ENCODE measurements at places on chromosomes 16 and 17.

- no peak for DNase-seq
Measured at GRCh38 chr16:68473358-68474070, 25.2 kb upstream of the SMPD3 start.

- DNase-seq = no peak
Measured at GRCh38 chr17:50125420-50125997, 4.5 kb downstream of the SAMD14 start.

DNA sequence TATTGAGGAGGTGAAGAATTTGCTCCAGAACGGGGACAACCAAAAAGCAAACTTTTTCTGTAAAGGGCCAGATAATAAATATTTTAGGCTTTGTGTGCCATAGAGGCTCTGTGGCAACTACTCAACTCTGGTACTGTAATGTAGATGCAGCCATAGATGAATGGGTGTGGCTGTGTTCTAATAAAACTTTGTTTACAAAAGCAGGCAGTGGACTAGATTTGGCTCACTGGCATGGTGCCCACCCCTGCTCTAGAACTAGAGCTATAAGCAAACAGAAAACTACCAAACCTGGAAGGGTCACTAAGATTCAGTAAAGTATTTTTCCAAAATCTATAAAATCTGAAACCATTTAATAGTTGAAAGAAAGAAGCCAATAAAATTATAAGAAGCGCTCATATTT is 24.6 kb upstream of the SMURF2 start:
- no peak for DNase-seq

DNA sequence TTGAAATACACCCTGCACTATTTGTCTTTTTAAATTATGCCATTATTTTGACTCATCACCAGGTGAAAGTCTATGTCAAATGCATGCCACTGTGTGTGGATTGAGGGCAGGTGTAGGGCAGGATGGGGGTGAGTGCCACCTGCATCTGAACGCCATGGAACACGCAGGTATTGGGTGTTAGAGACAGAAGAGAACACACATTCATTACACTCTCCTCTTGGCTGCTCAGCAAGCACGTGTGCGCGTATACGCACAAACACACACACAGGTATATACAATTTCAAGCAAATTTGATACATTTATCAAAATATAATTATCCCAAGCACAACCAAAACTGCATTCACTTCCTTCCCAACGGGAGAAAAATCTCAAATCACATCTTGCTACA is 268.9 kb downstream of the NTN1 start:
- no peak for DNase-seq

DNA sequence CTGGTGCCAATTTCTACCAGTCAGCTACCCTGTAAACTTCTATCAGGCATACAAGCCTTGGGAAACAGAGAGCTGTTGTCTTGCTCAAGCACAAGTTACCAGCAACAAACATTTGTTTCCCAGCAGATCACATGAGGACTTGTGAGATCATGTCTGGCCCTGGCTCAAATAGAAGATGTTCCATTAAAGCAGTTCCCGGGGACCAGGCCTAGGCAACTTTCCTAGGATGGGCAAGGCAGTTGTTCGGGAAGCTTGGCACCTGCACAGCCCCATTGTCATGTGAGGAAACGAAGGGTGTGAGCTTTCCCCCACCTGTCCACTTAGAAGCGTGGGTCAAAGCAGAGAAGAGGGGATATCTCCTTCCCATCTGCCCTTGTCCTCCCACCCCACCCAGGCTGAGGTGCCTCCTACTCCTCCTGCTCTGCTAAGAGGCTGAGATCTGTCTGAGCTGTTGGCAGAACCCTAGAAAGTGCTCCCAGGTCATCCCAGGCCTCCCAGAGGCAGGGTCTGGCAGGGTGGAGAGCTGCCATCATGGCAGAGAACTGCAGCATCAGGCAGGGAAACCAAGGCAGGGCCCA is 11.2 kb upstream of the SLC47A2 start:
- DNase-seq = no peak

GRCh38 chr16:55976815-55977214 is 101.6 kb upstream of the CES5A start:
- no peak for DNase-seq

DNA sequence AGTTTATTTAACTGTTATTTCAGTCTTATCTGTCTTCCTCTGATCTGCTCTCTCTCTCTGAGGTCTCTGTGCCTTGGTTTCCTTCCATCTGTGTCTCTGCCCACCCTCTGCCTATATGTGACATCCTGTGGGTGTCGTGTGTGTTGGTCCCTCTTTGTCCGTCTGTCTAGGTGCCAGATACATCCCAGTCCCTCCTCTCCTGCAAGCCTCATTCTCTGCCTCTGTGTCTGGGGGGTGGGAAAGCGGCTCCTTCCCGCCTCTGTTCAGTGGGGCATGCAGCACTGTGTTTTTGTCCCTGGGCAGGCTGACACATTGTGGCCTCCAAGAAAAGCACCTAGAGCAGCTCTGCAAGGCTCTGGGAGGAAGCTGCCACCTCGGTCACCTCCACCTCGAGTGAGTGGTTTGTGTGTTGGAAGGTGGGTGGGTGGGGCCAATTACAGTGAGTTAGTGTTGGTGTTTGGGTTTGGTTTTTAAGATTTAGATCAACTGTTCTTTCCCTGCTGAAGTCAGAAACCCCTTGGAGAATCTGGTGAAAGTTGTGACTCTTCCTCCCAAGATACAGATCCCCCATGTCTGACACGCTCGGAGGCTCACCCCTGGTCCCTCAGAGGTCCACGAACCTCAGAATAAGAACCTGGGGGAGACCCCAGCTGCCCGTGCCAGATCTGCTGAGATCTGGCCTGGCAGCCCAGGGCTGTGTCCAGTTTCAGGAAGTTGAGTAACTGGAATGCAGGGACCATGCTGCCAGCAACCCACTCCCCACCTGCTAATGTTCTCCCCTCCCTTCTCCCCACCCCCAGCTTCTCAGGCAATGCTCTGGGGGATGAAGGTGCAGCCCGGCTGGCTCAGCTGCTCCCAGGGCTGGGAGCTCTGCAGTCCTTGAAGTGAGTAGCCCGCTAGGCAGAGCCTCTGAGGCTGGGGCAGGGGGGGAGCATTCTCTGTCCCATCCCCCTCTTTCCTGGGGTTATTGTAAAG is 50.9 kb upstream of the CPNE2 start:
- peak; percentile 72 for DNase-seq

GRCh38 chr16:50152351-50152806 is 727 bp upstream of the TENT4B start:
- peak; percentile 43 for DNase-seq

DNA sequence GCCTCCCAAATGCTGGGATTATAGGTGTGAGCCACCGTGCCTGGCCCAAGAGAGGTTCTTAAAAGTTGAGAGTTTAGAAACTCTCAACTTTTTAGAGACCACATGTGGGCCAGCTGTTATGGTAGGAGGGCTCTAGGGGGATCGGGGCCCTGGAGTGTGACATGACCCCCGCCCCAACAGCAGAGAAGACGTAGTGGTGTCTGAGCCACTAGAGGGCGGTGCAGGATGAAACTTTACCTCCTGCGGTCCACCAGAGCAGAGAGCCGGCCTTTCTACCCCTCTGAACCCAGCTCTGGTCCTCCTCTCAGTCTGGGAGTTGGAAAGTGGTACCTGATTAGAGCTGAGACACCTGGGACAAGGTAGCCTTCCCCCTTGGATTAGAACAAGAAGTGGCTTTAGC is 7.4 kb downstream of the CDK5RAP3 start:
- no peak for DNase-seq

DNA sequence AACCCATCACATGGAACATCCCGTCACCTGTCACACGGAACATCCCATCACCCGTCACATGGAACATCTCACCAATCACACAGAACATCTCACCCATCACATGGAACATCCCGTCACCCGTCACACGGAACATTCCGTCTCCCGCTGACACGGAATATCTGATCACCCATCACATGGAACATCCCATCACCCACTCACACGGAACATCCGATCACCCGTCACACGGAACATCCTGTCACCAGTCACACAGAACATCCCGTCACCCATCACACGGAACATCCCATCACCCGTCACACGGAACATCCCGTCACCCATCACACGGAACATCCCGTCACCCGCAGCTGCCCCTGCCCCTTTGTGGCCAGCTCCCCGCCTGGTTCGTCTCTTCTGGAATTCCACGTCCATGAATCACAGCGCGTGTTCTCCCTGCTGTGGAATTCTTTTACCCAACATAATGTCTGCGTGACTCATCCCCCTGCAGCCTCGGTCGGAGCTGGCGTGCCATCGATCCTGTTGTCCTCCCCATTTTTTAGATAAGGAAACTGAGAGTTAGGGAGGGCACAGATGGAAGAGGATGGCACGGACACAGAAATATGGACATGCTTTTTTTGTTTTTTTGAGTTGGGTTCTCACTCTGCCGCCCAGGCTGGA is 5.6 kb downstream of the CPNE7 start:
- no peak for DNase-seq

- DNase-seq = no peak
Measured at GRCh38 chr16:25155553-25156460, 44.3 kb downstream of the LCMT1 start.

- DNase-seq = no peak
Measured at GRCh38 chr16:56789360-56789759, 59.4 kb downstream of the NUP93 start.

DNA sequence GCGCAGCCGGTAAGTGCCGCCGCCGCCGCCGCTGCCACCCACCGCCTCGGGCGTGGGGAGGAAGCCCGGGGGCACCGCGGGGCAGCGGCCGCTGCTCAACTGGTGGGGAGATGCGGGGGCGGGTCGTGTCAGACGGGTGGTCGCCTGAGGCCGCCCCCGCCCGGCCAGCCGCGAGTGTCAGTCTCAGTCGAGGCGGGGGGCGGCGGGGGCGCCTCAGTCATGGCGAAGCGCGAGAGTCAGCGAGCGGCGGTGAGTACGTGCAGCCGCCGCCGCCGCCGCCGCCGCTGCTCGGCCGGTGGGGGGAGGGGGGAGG is 76.2 kb downstream of the CHD9 start:
- no peak for DNase-seq

DNA sequence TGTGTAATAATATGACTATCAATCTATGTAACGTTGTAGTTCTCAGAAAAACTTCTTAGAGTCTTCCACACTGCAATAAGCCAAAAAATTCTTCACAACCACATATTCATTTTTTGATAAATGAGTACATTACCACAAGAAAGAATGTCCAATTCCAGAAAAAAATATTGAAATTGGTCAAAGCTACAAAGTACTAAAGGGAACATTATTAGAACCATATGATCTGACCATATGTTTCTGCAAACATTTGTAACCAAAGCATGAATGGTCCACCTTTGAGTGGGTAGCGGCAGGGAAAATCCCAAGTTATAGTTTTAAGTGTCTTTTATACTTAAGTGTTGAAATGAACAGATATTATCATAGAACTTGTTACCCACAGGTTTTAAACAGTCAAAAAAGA is 71.7 kb upstream of the NACA2 start:
- DNase-seq = no peak

- DNase-seq = no peak
Measured at GRCh38 chr17:58666858-58667267, 25.0 kb downstream of the TEX14 start.

DNA sequence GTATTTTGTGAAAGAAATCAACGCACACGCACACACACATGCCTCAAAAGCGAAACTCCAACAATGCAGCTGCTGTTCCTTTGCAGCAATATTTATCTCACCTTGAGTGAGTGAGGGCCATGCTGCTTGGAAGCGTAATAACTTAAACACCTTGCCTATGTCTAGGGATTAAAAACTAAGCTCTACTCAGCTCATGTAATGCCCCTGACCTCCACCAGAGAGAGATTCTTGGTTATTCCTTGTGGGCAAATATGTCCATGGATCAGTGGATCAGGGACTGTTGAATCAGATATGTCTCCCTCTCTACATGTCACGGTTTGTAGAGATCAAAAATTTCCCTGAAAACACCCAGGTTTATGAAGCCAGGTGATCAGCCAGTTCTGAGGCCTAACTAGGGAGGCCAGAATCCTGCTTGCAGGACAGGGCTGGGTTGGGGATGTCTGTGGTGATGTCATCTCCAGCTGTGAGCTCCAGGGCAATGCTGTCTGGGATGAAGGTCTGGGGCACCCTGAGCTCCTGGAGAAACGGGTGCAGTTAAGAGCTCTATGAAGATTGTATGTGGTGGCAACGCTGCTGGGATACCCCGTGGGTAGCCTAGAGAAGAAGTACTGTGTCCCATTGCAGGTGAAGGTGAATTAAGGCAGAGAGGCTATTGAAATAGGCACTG is 149.4 kb downstream of the KCNJ12 start:
- no peak for DNase-seq

DNA sequence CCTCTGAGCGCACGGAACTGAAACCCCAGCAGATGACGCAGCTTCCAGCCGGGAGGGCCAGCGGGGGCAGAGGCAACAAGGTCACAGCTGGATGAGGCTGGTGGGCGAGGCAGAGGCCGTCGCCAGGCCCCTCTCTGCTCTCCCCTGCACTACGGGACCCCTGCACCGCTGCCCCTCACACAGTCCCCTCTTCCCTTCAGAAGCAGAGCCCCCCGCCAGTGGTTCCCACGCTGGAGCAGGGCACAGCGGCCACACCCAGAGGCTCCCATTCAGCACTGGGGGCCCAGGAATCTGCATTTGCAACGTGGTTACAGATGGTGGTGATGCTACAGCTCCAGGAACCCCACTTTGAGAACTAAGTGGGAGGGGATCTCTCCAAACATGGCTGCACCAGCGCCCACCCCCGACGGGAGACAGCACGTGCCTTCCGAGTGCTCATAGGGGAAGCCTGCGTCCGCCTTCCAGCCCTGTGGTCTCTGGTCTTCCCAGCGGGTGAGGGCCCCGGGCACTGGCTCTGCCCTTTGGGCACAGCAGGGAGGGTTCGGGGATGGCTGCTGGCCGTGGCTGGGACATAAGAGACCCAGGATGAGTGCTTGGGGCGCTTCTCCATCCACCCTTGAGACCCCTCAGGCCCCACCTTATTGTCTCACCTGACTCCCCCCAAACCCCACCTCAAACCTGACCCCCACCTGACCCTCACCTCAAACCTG is 4.7 kb upstream of the RAB40B start:
- no peak for DNase-seq

- no peak for DNase-seq
Measured at GRCh38 chr17:64343833-64344637, 46.6 kb downstream of the PECAM1 start.

DNA sequence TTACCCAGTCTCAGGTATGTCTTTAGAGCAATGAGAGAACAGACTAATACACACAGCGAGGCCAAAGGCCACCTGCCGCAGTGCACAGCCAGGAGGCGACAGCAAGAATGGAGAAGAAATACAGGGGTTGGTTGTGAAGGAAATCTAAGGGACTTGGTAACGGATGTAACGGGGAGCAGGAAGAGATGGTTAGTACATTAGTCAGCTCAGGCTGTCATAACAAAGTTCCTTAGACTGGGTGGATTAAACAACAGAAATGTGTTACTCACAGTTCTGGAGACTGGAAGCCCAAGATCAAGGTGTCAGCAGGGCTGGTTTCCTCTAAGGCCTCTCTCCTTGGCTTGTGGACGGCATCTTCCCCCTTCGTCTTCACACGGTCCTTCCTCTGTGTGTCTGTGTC is 47.1 kb downstream of the TVP23C start:
- no peak for DNase-seq

GRCh38 chr17:50544516-50544915 is 2.5 kb upstream of the SPATA20 start:
- DNase-seq = no peak

- no peak for DNase-seq
Measured at GRCh38 chr17:39922006-39922405, 3.6 kb upstream of the GSDMB start.

Measured in stimulated activated CD8-positive, alpha-beta memory T cell treated with anti-CD3 and anti-CD28 coated beads, Interleukin-12 subunit alpha, Interleukin-12 subunit beta, amount 100 ng/mL, for 4 hours (primary cell).